Activated T-cell treated with anti-CD3 and anti-CD28 coated beads for 1 hour (primary cell): ENCODE measurements at places on chromosomes 13 and 19.

DNA sequence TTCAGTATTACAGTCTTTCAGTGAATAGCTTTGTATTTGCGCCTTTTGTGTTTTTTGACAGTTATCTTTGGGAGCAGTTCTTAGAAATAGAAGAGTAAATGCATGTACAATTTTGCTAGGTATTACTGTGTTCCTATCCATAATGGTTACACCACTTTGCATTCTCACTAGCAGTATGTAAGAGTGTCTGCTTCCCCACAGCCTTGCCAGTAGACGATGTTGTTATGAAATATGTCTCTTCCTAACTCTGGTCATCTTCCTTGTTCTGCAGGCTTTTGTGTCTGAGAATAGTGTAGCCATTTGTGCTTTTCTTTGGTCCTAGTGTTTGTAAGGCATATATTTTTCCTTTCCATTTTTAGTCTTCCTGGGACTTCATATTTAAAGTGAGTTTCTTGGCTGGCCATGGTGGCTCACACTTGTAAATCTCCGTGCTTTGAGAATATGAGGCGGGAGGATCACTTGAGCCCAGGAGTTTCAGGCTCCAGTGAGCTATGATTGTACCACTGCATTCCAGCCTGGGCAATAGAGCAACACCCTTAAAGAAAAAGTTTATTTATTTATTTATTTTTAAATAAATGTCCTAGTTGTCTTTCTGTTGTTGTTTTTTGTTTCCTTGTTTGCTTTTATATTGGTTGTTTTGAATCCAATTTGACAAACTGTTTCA lies 140.3 kb downstream of the PDS5B start:
- no peak for DNase-seq

GRCh38 chr19:32875428-32875827 lies 5.9 kb upstream of the SLC7A9 start:
- DNase-seq, result no peak

- no peak for DNase-seq
Observed at GRCh38 chr13:37539170-37539569, 59.4 kb downstream of the POSTN start.

DNA sequence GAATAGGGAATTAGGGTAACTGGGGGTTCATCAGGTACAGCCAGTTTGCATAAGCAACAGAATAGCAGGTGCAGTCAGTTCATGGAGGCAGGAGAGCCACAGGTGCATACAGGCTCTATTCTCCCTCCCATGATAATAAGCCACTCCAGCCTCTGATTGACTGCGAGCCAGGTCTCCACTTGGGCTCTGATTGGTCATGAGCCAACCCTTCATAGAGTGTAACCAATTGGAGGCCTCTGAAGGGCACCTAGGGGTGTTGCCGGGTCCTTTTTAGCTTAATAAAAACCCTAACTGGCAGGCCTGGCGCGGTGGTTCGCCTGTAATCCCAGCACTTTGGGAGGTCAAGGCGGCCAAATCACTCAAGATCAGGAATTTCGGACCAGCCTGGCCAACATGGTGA lies 8.7 kb upstream of the CKM start:
- no peak for DNase-seq

DNA sequence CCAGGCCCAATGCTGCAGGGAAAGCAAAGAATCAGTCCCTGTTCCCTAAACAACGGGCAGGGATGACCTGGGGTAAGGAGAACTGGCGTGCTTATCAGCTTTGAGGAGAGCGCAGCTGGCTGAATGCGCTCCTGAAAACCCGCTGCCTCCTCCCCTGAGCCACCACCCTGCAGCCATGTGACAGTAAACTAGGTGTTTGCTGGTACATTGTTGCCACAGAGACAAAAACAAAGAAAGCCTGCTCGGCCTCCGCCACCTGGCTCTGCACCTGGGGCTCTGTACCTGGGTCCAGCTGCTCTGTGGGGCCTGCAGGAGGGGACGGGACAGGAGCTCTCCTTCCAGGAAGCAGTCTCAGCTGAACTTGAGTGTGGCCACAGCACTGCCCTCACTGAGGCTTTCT lies 21.8 kb downstream of the MCF2L start:
- no peak for DNase-seq

DNA sequence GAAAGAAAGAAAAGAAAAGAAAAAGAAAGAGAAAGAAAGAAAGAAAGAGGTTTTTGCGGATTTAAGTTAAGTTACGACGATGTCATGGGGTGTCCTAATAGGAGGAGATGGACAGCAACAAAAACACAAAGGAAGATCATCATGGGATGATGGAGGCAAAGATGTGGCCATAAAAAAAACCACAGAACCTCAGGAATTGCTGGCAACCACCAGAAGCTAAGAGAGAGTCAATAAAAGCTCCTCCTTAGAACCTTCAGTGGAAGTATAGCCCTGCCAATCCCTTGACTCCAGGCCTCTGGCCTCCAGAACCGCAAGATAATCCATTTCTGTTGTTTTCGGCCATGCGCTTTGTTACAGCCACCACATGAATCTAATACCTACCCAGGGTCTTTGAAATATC lies 11.5 kb downstream of the PLEKHA4 start:
- no peak for DNase-seq

DNA sequence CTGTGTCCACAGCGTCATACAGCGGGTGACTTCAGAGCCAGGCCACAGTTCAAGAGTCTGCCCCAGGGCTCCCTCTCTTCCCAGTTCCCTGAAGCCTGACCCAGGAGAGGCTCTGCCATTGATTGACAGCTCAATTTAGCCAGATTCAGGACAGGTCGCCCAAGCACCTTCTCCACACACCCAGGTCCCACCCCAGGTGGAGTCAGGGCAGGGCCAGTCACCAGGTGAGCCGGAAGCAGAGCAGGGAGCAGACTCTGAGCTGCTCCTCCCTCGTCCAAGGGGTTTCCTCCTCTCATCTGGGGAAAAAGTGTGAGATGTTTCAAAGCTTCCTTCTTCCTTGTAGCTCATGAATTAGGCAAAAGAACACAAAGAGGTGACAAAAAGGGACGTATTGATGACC lies 5.6 kb downstream of the CEACAM7 start:
- no peak for DNase-seq

DNA sequence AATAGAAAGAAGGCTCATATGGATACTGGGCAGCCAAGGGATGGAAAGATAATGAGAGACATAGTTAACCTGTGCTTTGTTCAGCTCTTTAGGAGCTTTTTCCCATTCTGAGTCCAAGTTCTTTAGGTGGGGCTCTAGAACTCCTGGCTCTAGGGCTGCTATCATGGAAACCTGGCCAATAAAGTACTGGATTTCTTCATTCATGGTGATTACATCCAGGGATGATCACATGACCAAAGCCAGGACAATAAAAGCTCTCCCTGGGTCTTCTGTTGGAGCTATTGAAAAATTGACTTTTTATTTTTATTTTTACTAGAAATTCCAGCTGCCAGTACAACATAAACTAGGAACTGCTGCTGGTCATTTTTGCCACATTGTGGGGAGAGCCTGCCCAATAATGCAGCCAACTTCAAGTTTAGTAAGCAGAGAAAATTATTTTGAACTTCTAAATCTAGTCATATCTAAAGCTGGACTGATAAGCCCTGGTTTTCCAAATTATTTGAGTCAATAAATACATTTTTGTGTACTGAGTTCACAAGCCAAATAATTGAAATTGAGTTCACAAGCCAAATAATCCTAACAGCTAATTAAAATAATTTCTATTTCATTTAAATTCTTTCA lies 224.9 kb upstream of the STARD13 start:
- DNase-seq, result no peak

GRCh38 chr19:39424934-39425333 lies 10.8 kb downstream of the RPS16 start:
- DNase-seq, result no peak

DNA sequence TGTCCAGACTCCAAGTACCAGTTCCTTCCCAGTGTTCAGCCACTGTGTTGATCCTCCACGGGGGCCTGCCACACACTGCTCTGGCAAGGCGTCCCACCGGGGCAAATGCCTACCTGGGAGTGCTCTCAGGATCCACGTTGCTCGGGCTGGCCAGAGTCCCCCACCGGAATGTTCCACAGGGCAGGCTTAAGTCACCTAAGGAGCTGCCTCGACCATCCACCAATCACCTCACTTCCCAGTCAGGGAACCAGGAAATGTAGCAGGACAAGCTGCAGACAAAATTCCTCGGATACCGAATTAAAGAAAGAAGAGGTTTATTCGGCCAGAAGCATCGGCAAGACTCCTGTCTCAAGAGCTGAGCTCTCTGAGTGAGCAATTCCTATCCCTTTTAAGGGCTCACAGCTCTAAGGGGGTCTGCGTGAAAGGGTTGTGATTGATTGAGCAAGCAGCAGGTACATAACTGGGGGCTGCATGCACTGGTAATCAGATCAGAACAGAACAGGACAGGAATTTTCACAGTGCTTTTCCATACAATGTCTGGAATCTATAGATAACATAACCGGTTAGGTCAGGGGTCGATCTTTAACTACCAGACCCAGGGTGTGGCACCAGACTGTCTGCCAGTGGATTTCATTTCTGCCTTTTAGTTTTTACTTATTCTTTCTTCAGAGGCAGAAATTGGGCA lies 56.9 kb upstream of the EDNRB start:
- no peak for DNase-seq

- DNase-seq, result no peak
Observed at GRCh38 chr13:42361701-42362100, 89.7 kb downstream of the AKAP11 start.

- DNase-seq, result no peak
Observed at GRCh38 chr13:35139591-35139990, 197.5 kb downstream of the NBEA start.

DNA sequence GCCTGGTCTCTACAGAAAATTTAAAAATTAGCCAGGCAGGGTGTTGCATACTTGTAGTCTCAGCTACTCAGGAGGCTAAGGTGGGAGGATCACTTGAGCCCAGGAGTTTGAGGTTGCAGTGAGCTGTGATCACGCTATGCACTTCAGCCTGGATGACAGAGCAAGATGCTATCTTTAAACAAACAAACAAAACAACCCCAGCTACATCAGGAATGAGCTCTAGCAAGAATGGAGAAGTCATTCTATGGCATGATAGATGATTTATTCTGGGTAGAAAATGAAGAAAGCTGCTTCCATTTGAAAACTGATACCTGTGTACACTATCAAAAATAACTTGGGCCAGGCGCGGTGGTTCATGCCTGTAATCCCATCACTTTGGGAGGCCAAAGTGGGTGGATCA lies 15.8 kb upstream of the SHISA2 start:
- DNase-seq, result no peak

DNA sequence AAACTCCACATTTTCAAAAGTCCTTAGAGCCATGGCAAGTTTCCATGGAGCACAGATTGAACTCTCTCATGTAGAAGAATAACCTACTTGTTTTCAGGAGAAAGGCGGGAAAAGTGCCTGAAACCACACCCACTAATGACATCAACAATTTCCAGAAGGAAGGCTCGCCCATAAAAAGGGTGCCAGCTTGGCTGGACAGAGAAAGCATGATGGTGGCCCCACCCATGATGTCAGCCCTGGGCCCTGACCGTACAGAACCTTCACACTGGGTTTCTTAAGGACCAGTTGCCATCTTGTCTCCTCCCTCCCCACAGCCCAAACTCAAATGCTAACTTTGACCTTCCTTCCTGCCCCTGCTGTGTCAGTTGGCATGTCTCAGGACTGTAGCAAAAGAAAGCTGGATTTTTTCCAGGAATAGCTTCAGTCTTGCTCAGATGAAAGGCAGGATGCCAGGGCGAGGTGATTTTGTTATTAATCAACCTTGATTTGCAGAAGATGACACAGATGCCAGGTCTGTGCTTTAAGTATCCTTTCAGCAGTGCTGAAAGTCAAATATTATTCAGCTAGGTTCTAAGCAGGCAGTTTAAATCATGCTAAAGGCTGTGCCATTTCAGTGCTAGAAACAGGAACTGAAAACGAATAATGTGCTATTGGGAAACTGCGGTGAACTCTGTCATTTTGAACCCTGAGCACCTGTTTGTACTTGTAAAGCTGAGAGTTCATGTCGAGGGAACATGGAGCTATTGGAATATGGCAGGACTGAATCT lies 89.5 kb upstream of the RFC3 start:
- DNase-seq, result no peak

GRCh38 chr13:53501387-53501786 lies 472.8 kb downstream of the OLFM4 start:
- DNase-seq, result no peak

GRCh38 chr13:75365724-75366173 lies 116.2 kb downstream of the TBC1D4 start:
- DNase-seq, result no peak

- DNase-seq, result no peak
Observed at GRCh38 chr19:35717665-35718344, at the start of gene KMT2B. TSS of gene KMT2B (plus strand) at chr19:35718003. CDS start at chr19:35718019, 16 bp downstream.

DNA sequence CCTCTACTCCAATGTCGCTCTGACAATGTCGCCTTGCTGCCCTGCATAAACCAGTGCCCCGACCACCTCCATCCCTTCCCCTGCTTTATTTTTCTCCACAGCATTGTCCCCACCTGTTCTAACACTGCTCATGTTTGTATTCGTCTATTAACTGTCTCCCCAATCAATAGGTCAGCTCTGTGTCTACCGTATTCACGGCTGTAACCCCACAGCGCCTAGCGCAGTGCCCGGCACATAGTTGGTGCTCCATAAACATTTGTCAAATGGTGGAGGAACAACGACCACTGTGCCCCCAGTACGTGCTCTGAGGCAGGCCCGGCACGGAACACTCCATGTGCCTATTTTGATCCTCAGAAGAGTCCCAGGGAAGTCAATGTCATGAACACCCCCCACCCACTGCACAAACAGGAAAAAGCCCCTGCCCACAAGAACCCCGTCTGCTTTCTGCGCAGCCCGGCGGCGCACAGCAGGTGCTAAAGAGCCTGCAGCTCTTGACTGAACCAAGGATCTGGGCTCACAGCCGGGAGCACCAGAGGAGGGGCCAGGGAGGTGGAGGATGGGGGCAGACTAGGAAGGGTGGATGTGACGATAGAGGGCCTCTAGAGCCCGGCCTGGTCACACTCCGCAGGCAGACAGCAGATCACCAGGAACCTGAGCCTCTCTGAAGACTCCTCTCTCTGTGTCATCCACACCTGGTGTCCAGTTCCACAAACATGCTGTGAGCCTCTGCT lies 1.8 kb upstream of the CEACAM16 start:
- no peak for DNase-seq

- no peak for DNase-seq
Observed at GRCh38 chr13:98755116-98755515, 2.6 kb upstream of the SLC15A1 start.

DNA sequence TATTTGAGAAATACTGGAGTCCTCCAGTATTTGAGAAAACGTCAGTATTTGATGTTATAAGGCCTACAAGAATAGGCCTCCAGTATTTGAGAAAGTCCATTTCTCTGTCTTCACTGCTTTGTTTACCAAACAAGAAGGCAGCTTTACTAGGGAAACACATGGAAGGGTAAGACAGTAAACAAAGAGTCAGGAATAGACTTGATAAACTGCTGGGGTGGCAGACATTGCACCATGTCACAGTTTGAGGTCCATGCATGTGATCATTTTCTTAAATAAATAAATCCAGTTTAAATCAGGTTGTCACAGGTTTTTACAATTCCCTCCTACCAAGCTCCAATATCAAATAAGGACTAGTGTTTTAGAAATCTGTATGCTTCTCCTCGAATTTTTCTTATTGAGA lies 1431.0 kb upstream of the SPRY2 start:
- DNase-seq, result no peak

GRCh38 chr13:42363941-42364612 lies 92.1 kb downstream of the AKAP11 start:
- no peak for DNase-seq

GRCh38 chr19:7159105-7159933 lies 89.8 kb downstream of the ZNF557 start:
- no peak for DNase-seq
